NCI-H1436 treated with DMSO at 0.1 percent for 48 hours (cell line): ENCODE measurements at places on chromosomes 4 and X.

GRCh38 chrX:24741330-24741729 lies 47.6 kb downstream of the POLA1 start:
- DNase-seq, result no peak

DNA sequence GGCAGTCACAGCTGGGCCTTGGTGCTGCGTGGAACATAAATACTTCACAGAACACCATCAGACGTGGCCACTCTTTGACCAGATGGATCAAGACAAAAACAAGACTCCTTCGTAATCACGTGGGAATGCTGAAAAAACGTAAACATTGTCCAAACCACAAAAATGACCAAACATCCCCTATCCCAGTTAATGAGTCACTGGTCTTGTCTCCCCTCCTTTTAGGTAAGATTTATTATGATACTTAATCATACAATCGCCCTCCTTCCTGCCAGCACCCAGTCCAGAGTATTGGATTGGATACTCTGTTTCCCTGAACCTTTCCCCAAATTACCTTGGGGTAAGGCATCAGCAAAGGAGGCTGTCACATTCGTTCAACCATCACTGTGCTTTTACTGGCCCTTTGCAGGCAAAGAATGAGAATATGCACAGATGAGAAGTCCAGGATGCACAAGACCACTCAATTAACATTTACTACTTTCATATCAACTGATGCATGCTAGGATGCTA lies 601 bp upstream of the TCEANC start:
- DNase-seq, result no peak

DNA sequence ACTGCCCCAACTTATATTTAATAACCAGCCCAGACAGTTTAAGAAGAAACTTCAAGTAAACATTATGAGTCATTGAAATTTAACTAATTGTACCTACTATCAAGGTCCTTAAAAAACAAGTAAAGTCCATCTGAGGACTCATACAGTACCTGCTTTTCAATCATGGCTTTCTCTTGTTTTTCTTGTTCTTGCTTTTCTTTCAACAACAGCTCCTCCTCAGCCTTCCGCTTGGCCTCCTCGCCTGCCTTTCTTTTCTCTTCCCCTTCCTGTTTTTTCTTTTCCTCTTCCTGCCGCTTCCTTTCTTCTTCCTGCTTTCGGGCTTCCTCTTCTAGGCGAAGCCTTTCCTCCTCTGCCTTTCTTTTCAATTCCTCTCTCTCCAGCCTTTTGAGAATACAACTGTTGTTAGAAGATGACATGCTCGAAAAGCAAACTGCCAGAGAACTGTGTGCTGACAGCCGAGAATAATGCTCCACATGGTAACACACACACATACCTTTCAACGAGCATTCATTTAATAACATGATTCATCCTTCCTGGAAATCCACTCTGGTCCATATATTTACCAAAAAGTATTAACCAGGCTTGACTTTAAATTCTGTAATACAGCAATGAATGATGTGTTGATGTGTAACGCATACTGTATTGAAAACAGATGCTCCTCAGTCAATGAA lies 25.2 kb upstream of the BCLAF3 start:
- no peak for DNase-seq

- no peak for DNase-seq
Observed at GRCh38 chrX:149937871-149938426, 342 bp downstream of the EOLA2 start.

GRCh38 chrX:101676571-101676970 lies 16.9 kb upstream of the ARMCX2 start:
- DNase-seq, result no peak

GRCh38 chr4:22070256-22070655 lies 121.7 kb upstream of the KCNIP4 start:
- DNase-seq, result no peak

DNA sequence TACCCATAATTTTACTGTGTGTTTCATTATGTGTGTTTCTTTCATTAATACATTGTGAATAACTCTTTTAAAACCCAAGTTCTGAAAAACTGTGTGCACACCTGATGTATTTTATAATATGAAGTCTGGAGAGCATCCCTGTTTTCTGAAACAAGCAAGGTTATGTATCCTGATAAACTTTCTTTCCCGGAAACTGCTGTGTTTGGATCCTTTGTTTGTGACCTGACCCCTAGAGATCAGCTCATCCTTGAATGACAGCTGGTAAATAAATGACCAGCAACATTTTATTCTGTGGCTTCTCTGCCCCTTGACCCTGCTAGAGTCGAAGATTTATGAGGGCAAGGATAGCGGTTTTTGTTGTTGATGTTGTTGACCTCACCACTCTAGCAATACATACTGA lies 535.6 kb upstream of the ZFP42 start:
- DNase-seq, result no peak

GRCh38 chr4:175813821-175814220 lies 1.8 kb upstream of the GPM6A start:
- no peak for DNase-seq

DNA sequence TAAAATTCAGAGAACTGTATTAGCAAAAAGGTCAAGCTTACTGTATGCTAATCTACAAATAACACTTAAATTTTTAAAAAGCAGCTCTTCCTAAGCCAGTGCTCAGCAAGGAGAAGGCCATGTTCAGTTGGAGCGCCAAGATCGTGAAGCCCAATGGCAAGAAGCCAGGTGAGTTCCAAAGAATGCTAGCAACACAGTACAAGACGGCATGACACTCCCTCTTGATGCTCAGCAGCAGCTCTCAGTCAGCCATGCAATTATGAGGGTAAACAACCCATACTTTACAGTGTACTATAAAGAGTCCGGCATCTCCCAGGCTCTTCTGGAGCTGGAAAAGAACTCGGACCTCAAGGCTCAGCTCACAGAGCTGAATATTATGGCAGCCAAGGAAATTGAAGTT lies 34.9 kb downstream of the STX18 start:
- DNase-seq, result no peak

- DNase-seq, result no peak
Observed at GRCh38 chrX:72271812-72272211, 5.2 kb downstream of the RPS4X start.

DNA sequence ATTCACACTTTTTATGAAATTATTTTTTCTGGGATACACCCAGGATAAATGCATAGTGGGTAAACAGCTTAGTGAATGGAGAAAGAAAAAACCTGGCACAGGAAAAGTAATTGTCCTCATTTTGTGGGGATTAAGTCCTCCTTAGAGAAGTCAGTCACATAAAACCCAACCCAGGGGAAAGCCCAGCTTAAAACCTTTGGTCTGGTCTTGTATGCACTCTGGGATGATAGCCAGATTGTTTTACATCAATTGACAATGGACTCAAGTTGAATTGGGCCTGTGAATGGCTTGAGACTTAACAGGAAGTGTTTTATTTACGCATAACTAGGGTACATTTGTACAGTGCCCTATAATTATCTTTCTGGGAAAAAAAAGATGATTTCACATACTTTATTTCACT lies 561.3 kb upstream of the GRIA3 start:
- no peak for DNase-seq

DNA sequence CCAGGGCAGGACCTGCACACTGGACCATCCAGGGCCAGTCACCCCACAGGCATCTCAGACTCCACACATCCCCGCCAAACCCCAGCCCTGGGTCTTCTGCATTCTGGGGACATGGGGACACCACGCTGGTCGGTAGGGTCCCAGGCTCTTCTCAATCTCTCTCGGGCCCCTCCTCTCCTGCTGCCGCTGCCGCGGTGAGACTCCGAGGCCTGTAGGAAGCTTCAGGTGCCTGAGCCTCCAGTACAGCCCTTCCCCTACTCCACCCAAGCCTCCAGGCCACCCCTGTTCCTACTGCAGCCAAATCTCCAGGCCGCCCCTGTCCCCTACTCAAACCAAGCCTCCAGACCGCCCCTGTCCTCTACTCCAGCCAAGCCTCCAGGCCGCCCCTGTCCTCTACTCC lies 5.5 kb upstream of the ASMT start:
- no peak for DNase-seq

- DNase-seq, result no peak
Observed at GRCh38 chrX:84187533-84188319, at the start of gene RPS6KA6. Gene RPS6KA6, minus strand, starts transcription at chrX:84188199. Its CDS starts 300 bp downstream, at chrX:84187899.

- DNase-seq, result no peak
Observed at GRCh38 chrX:40290517-40290916, 192.8 kb upstream of the BCOR start.
